ENCODE measurements at places on chromosomes 7 and 10.

GRCh38 chr10:110368002-110368401 is 63.3 kb upstream of the SMNDC1 start:
- no peak for DNase-seq

GRCh38 chr10:72164617-72165016 is 51.2 kb upstream of the ANAPC16 start:
- no peak for DNase-seq

GRCh38 chr10:12748186-12748585 is 253.3 kb downstream of the CCDC3 start:
- DNase-seq = no peak

DNA sequence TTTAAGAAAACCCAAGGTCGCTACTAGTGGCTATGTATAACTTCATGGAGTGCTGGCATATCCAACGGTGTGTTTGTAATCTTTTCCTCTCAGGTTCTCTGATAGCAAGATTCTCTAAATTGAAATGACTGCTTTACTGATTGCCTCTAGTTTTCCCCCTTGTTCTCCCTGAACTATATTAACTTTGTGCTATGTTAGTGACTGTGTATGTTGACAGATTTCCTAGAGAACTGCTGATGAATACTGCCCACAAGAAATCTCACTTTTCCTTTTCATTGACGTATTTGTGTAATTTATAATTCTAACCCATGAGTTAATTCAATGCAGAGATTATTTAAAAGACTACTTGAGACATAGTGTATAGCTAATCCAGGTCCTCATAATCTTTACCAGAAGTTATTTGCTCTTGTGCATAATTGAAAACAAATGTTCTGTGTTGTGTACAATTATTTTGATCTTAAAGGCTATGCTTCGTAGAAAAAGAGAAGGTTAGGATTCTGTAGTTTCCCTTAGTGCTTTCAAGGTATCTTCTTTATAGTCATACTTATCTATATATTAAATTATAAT is 70.6 kb upstream of the GLCCI1 start:
- no peak for DNase-seq

- DNase-seq = no peak
Observed at GRCh38 chr10:87605628-87606251, 53.9 kb upstream of the PAPSS2 start.

DNA sequence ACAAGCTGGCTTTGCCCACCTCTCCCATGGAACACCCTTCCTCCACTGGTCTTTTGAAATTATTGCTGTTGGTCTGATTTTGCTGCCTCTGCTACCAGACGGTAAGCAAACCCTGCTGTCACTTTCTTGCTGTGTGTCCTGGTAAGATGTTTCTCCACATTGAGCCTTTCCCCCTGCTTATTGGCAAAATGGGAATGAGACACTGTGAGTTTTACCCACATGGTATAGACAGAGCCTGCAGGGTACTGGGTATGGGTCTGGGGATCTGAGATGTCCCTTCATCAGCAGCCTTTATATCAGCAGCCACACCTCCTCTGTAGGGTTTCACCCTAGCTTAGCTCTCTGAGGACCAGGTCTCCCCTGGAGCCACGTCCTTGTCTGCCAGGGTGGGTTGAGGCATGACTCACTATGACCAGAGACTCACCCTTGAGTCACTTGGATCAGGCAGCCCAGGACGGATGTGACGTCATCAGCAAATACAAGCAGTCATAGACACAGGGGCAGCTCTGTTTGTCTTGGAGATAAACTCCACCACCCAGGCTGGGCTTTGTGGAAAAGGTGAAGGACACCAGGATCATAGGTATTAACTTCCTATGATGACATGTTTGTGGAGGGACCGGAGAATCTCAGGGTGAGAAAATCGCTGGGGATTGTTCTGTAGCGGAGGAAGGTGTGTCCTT is 17.9 kb upstream of the BAIAP2L1 start:
- DNase-seq = no peak

DNA sequence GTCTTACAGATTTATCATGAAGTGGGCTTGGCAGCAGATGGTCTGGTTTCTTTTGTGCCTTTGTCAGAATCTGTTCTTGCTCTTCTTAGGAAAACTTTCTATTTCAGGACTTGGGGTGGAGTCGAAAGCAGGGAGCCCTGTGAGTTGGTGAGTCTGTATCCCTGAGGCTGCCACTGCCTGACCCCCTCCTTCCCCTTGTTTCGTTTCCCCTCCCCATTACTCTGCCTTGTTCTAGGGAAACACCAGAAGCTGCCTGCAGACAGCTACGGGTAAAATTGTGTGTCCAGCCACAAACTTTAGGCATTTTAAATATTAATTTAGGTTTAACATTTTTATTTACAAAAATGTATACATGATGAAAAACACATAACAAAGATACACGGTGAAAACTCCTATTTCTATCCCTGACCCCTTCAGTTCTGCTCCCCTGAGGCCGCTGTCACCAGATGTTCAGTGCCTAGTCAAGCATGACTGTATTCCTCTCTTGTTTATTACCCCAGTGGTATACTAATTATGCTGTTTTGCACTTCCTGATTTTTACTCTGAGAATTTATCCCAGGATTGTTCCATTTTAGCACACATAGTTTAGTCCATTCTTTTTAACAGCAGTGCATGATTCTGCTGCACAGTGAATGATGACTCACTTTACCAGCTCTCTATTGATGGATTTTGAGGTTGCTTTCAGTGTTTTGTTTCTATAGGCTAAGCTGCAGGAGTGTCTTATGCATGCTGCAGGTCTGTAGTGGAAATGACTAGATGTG is 9.1 kb downstream of the TSPAN14 start:
- DNase-seq = no peak

DNA sequence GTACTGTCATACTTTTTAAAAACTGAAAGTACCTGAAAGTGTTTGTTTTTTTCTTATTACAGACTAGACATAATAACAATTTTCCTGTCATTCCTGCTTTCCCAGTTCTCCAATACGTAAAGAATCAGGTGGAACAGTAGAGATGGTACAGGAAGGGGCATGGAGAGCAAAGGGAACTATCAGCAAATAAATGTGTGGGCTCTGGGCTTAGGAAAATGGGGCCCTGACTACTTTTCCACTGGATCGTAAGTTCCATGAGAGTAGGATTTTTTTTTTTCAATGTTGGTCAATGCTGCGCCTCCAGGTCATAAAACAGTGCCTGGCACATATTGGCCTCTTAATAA is 15.2 kb upstream of the FAS start:
- DNase-seq = no peak

- no peak for DNase-seq
Observed at GRCh38 chr10:34667177-34667576, 147.9 kb downstream of the PARD3 start.

- no peak for DNase-seq
Observed at GRCh38 chr10:35316218-35316967, 19.9 kb upstream of the CCNY start.

DNA sequence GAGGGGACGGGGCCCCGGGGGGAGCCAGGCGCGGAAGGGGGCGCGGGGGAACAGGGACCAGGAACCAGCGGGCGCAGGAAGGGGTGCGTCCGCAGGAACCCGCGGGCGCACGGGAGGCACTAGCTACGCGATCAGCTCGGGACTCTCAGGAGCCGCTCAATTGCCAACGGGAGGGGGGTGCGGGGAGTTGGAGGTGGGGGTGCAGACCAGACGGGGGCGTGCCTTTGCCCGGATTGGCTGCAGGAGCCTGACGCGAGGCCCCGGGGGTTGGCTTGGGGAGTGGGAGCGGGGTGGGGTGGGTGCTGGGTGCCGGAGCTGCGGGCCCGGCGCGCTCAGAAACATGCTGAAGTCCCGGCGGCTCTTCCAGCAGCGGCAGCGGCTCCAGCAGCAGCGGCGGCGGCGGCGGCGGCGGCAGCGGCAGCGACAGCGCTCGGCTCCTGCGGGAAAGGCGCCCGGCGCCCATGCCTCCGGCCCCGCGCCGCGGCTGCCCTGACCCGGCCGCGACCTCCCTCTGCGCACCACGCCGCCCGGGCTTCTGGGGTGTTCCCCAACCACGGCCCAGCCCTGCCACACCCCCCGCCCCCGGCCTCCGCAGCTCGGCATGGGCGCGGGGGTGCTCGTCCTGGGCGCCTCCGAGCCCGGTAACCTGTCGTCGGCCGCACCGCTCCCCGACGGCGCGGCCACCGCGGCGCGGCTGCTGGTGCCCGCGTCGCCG is at the start of gene ADRB1:
Gene ADRB1 (plus strand): TSS at position 335 of the 715 bp plus-strand sequence. CDS start 267 bp downstream, at position 602.
- no peak for DNase-seq

DNA sequence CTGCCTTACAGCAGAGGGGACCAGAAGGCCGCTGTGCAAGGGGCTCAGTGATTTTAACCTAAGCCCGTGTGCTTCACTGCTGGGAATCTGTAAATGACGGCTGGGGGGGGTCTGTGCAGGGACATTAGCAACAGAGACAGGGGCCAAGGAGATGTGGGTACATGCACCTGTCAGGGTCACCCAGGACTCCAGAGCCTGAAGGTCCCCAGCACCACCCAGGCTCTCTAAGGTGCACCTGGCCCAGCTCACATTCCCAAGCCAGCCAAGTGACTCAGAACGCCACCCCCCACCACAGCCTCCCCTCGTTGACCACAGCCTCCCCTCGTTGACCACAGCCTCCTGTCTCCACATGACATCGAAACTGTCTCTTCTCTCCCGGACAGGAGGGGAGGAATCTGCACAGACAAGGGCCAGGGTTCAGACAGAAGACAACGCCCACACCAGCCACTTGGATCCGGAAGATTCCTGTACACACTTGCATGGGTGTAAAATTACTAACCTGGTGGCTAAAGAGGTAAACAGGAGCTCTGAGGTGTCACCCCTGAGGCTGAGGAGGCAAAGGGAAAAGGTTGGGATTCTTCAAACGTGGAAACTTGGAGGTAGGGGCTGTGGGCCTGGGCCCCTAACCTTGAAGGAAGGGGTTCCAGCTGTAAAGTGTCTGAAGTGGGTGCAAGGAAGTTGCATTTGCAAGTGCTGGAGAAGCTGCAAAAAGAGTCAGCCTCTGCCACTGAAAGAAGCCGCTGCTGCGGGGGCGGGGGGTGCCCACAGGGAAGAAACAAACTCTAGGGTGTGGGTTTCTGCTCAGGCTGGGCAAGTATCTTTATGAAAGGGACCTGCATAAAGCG is 27.0 kb downstream of the CALML3 start:
- no peak for DNase-seq

DNA sequence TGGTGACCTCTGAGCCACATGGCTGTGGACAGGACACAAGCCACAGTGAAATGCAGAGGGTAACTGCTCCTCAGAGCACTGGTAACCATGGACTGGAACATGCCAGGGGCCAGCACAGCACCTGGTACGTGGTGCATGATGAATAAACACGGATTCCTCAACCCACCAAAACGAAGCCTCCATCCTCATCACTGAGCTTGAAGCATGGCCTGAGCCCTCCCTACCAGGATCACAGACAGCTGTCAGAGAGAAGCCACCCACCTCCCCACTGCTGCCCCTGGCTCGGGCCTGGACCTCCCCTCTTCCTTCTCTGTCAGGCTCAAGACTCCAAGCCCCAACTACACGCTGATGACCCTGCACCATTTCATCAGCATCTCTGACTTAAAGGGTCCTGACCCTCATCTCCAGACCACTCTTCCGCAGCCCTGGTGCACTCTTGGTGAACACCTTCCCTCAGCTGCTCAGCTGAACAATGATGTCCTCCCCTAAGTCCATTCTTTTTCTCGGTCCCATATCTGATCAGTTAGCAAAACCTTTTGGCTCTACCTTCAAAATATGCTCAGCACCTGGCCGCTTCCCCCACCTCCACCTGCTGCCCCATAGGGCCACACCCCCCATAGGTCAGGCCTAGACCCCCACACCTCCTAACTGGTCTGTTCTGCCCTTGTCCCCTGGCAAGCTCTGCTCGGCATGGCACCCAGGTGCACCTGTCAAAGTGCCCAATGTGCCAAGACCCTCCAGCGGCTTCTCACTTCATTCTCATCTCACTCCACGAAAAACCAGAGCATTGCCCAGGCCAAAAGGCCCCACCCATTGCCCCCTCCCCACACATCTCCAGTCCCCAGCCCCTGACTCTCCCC is 141.1 kb downstream of the MAPK8 start:
- no peak for DNase-seq

Measured in NCI-H187 (cell line).